ENCODE measurements at places on chromosomes 4 and X.

DNA sequence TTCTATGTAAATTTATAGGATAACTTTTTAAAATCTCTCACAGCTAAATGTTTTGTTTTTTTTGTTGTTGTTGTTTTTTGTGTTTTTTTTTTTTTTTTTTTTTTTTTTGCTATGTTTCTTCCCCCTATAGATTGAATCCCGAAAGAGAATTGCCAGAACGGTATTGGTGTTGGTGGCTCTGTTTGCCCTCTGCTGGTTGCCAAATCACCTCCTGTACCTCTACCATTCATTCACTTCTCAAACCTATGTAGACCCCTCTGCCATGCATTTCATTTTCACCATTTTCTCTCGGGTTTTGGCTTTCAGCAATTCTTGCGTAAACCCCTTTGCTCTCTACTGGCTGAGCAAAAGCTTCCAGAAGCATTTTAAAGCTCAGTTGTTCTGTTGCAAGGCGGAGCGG, 4.1 kb downstream of the BRS3 start:
- no peak for DNase-seq

DNA sequence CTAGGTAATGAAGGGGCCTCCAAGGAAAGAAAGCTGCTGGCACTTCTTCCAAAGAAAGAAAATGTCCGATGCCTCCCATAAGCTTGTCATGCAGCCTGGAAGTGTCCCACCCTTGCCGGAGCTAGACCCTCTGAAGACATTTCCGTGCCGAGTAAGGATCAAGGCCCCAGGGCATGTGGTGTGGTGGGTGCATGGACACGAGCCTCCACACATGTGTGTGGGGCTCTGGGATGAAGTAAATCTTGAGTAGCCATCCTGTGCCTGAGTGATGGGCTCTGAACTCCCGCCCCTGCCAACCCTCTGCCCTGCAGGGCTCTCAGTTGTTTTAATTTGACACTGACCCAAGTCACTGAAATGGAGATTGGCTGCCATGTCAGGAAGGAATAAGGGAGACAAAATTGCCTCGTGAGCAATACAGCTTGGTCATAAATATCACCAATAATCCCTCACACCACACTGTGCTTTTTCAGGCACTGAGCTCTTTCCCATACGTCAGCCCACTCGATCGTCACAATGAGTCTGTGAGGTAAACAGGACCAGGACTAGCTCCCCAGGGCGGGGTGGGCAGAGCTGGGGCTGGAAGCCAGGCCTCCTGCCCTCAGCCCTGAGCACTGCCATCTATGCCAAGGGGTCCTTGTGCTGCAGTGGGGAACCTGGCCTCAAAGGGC, 24.6 kb downstream of the CNGA2 start:
- no peak for DNase-seq

DNA sequence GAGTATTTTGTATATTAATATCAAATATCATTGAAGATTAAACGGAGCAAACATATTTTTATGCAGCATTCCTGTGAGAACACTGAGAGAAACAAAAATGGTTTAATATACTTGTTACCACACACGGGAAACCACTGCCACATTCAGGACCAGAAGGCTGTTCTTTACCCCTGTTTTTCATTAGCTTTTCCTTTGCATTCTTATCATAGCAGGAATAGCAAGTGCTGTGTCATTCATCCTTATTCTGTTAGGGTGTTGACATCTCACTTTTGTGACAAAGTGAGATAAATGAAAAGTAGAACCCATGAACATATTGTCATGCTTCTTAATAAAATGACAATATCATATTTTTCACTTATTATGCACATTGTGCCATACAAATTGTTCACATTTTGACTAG, 212.4 kb upstream of the NDST4 start:
- no peak for DNase-seq

DNA sequence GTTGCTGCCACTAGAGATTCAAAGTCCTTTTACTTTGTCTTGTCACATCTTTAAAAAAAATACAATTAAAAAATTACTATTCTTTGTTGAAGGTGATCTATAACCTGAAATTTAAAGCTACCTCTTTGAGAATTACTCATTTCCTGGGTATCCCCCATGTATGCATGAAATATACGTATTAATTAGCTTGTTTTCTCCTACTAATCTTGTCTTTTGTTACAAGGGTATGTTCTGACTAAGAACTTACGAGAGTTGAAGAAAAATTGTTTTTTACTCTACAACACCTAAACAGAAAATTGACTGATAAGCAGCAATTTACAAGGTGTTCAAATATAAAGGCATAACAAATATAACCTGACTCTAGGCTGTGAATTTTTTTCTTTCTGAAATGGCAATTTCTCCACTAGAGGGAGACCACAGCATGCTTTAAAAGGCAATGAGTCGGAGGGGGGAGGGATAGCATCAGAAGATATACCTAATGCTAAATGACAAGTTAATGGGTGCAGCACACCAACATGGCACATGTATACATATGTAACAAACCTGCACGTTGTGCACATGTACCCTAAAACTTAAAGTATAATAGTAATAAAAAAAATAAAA, 249.6 kb downstream of the OPHN1 start:
- peak; percentile 1 for DNase-seq

DNA sequence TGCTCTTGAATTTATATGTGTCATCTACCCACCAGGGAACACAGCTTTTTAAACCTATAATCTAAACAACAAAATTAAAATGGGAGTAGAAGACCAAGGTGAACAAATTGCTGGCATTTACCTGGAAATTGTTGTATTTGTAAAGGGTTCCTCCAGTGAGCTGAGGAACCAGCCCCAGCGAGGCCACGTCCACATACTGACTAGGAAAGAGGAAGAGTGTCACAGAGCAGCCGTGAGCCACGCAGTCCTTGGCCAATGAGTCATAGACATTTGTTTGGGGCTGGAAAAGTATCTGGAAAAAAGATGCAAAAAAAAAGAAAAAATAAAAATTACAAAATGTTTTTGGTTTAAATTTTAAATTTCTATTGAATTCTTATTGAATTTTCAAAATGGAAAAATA, 58.7 kb downstream of the METTL14 start:
- no peak for DNase-seq

DNA sequence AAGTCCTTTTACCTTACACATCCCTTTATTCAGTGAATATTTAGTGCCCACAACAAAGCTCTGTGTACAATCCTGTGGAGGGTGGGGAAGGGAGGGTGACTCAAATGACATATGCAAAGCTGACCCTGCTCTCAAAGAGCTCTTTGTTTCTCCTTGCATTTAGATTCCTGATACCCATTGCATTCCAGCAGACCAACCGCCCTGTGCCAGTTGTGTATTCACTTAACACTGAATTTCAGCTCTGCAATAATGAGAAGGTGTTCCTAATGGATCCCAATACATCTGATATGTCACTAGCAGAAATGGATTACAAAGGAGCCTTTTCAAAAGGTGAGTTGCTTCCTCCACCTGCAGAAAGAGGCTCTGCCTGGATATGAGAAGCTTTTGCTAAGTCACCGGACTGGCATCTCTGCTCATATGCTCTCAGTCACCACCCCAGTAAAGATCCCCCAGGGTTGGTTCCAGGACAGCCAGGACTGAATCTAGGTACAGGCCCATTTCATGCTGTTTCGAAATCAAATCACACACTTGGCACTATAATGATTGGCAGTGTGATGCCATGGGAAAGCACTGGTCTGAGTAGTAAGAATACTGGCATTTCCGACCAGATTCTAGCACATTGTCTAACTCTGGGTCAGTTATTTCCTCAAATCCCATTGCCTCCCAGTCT, 17.1 kb upstream of the ANXA3 start:
- DNase-seq: no peak

DNA sequence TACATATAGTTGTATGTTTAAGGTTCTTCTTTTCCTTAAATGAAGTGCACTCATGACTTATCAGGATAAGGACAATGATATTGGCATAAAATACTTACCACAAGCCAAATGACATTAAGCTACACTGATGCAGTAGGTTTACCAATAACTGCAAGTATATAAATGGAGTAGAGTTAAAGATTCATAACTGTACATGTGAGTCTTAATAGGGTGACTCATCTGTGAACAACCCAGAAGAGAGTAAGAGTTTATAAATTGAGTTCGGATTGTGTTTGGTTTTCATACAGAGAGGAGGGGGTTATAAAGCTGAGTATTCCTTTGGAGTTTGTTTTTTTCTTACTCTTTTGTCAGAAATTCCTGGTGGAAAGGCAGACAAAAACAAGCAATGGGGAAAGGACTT, 144.8 kb downstream of the TLL1 start:
- DNase-seq: no peak

DNA sequence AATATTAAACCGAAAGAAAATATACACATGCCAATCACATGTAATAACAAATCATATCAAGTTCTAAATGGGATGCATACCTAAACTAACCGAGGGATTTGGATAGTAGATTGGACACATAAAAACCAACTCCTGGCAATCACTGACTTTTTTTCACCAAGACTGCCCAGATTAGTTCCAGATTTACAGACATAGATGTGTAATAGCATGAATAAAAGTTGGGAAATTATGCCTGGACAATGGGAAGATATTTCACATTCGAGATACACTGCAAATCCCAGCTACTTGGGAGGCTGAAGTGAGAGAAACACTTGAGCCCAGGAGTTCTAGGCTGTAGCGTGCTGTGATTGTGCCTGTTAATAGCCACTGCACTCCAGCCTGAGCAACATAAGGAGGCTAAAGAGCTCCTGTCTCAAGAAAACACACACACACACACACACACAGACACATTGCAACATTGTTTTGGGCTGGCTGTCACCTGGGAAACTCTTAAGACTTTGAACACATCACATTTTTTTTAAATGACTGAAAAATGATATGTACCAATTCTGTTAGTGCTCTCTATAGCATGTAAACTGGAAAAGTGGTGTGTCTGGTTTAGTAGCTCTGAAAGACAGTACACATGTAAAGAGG, 5.7 kb downstream of the RAB40A start:
- no peak for DNase-seq

GRCh38 chr4:173488656-173489055, 41.4 kb downstream of the HAND2 start:
- DNase-seq: no peak

- DNase-seq: no peak
Observed at GRCh38 chrX:12426420-12426819, 288.1 kb downstream of the FRMPD4 start.

DNA sequence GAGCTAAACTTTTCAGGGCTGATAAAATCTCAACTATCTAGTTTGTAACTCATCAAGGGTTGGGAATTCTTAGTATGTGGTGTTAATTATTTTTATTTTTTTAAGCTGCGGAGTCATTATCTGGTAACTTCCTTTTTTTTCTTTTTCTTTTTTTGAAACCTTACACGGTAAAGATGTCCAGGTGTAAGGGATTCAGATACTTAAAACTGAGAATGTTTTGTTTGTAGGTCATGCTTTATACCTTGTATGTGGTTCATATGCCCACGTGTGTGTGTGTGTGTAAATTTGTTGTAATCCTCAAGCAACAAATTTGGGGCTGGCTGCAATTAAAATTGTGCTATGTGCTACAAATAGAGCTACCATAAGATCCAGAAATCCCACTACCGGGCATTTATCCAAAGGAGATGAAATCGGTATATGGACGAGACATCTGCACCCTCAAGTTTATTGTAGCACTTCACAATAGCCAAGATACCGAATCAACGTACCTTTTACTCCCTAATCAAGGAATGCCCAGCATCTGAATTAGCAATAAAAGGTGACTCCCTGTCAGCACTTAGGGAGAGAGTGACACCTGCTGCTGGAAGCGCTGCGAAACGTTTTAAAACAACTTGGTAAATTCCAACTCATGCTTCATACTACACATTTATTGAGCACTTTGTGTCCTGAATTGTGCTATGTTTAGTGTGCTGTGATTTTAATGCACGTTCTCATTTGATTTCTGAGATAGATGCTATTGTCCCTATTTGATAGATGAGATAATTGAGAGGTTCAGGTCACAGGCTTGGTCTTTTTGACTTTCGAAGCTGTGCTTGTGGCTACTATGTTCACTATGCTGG, 16.1 kb downstream of the MSMO1 start:
- DNase-seq: peak; percentile 13

GRCh38 chr4:74942251-74942917, 9.5 kb downstream of the PARM1 start:
- DNase-seq: no peak

DNA sequence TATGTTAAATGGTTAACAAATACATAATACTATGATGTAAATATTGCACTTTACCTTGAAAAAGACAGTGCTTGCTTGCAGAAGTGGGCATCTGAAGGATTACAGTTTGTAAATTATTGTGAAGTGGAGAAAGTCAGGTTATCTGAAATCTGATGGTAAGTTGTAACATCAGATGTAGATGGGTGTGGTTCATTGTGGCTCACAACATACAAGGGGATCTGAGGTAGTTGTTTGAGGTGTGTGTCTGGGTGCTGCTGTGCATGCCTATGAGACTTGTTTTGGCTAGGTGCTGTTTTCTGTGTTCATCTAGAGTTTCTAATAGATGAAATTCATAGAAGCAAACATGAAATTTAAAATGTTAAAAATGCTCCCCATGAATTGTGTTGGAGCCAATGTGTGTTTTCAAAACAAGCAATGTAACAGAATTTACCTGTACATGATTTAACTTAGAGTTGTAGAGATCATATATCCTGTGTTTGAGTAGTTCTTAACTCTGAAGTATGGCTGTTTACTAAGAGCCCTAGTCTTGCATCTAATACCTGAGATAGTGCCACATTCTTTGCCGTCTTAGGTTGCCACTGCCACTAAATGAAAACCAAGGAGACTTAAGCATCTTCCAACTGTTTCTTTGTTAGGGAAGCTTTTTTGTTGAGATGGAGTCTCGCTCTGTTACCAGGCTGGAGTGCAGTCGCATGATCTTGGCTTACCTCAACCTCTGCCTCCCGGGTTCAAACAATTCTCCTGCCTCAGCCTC, 11.9 kb upstream of the NDUFC1 start:
- DNase-seq: no peak

DNA sequence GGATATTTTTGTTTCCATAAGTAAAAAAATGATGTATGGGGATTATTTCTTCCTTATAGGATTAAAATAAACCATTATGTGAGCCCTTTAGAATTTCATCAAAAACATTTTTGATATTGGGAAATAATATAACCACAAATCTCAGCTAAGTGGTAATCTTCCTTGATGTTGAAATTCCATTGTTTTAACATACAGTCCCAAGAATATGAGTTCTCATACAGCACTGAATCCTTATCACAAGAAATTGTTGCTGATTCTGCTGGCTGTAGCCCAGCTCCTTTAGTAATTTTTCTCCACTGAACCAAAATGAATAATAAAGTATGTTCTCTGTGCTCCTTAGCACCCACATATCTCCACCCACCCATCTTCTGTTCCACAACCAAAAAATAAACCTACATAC, 41.9 kb upstream of the FAM47B start:
- DNase-seq: no peak

DNA sequence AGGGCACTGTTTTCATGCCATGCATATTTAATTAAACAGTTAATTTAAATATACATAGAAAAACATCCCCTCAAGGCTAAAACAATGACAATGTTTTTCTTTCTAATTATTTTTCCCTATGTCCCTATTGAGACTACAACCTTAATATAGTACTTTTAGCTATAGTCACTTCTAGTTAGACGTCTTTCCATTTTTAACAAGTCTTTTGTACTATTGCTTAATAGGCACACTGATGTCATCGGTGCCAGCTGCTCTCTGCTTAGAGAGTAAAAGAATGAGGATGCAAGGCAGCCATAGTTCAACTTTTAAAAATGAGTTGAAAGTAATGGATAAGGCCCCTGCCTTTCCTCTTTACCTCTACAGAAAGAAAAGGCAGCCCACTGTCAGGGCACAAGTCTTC, 191.1 kb downstream of the KCTD8 start:
- no peak for DNase-seq

- DNase-seq: no peak
Observed at GRCh38 chrX:2351999-2352995, 148.5 kb downstream of the DHRSX start.

Measured in NCI-H1092 treated with DMSO at 0.1 percent for 48 hours (cell line).